Activated T-helper 1 cell treated with anti-CD3 and anti-CD28 coated beads, Interleukin-12 subunit alpha, Interleukin-12 subunit beta, Interleukin-2, Interleukin-4 antibody, amounts not matched to agents 30 ng/mL and 10 ng/mL and 1 ng/mL, durations not matched to agents 14 hours and 24 hours and 36 hours (primary cell): ENCODE measurements at places on chromosomes 16 and 17.

DNA sequence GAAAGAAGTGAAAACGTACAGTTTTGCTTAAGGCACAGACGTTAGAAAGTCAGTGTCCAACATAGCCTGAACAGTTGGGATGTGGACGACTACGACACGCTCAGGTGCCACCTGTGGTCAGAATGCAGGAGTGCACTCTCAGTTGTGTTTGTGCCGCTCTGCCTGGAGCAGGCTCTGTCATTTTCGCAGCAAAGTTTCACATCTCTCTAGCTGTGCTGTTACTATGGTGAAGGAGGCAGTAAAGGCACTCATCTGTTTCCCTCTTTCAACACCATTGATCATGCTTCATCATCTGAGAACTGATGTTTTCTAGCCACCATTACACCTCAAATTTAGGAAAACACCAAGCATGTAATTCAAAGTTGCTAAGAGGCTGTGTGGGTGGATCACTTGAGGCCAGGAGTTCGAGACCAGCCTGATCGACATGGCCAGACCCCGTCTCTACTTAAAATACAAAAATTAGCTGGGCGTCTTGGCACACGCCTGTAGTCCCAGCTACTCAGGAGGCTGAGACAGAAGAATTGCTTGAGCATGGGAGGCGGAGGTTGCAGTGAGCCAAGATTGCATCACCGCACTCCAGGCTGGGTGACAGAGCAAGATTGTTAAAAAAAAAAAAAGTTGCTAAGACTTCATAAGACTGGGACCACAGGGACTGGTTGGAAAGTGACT lies 44.9 kb upstream of the DNAJA2 start:
- DNase-seq = peak; percentile 24

GRCh38 chr16:84253173-84253572 lies 13.4 kb upstream of the KCNG4 start:
- no peak for DNase-seq

DNA sequence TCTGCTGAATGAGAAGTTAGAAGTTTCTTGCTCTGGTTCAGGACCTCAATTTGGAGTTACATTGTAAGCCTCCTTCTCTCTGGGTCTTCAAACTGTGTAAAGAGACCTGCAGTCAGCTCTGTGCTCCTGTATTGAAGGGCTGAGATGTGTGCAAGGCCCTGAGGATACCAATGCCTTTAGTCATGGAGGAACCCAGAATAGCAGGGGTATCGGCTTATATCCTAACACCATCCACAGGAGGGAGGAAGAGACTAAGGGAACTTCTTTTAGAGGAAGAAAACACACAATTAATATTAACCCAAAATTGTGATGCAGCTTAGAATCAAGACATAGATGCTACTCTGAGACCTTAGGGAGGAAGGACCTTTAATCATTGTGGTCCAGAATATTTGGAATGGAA lies 36.5 kb downstream of the GLP2R start:
- no peak for DNase-seq

- DNase-seq = no peak
These were observed 113.9 kb upstream of the FOXF1 start for GRCh38 chr16:86396422-86396821.

GRCh38 chr16:84115919-84116719 lies 623 bp downstream of the MBTPS1 start:
- DNase-seq = no peak

GRCh38 chr17:55172612-55173011 lies 92.1 kb upstream of the HLF start:
- no peak for DNase-seq

GRCh38 chr17:2436316-2436905 lies 35.6 kb upstream of the MNT start:
- DNase-seq = no peak

- DNase-seq = no peak
These were observed 96.6 kb downstream of the MRM1 start for GRCh38 chr17:36697903-36698530.

GRCh38 chr17:72301887-72302286 lies 181.1 kb downstream of the SOX9 start:
- no peak for DNase-seq

- DNase-seq = no peak
These were observed 11.9 kb downstream of the STAC2 start for GRCh38 chr17:39213852-39214251.

GRCh38 chr17:28174352-28175046 lies 132.0 kb downstream of the NLK start:
- DNase-seq = peak; percentile 26

DNA sequence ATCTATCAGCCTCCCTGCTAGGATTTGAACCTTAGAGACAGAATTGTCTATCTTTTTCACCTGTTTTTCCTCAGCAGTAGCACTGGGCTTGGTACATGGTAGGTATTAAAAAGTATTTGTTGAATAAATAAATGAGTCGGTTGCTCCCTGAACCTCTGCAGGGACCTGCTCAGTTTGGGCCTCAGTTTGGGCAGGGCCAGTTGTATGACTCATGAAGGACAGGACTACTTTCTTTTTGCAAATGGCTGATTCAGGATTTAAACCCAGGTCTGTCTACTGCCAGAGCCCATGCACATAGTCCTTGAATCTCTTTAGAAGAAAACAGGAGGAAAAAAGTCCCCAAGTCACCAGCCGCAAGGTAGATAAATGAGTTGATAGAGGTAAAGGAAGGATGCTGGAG lies 3.1 kb downstream of the MMP2 start:
- DNase-seq = no peak

GRCh38 chr17:83175119-83175821 lies 95.9 kb downstream of the METRNL start:
- DNase-seq = no peak

GRCh38 chr16:31529108-31529936 lies 1.6 kb downstream of the AHSP start:
- DNase-seq = no peak

- no peak for DNase-seq
These were observed 21.6 kb upstream of the PHOSPHO1 start for GRCh38 chr17:49252148-49252695.

DNA sequence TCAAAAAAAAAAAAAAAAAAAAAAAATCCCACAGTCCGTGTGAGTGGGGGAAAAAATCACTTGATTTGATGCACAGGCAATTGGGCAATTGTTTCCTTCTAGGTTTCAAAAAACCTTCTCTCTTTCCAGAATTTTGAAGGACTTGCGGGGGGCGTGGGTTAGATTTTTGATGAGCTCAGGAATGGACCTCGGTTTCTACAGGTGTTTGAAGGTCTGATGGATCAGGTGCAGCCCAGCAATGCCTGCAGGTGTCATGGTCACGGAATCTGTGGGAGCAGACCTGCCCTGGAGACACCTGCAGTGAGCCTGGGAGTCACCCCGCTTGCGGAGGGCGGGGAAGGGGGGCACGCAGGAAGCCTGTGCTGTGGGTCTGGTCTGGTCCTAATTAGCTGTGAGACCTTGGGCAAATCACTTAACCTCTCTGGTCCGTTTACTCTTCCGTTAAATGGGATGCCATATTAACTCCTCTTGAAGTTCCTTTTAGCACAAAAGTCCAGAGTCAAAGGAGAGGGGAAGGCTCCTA lies 174.2 kb downstream of the IRF8 start:
- DNase-seq = no peak

- DNase-seq = no peak
These were observed 225.6 kb downstream of the MSI2 start for GRCh38 chr17:57481910-57482391.

DNA sequence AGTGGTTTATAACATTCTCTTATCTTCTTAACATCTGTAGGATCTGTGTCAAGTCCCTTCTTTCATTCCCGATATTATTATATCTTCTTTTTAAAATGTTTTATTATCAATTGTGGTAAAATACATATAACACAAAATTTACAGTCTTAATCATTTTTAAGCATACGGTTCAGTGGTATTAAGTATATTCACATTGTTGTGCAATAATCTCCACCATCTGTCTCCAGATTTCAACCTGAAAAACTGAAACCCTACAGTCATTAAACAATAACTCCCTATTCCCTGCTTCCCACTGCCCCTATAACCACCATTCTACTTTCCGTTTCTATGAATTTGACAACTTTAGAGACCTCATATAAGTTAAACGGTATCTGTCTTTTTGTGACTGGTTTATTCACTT lies 45.5 kb downstream of the CEP112 start:
- no peak for DNase-seq

- DNase-seq = no peak
These were observed 122.6 kb upstream of the RPL38 start for GRCh38 chr17:74080656-74081582.

DNA sequence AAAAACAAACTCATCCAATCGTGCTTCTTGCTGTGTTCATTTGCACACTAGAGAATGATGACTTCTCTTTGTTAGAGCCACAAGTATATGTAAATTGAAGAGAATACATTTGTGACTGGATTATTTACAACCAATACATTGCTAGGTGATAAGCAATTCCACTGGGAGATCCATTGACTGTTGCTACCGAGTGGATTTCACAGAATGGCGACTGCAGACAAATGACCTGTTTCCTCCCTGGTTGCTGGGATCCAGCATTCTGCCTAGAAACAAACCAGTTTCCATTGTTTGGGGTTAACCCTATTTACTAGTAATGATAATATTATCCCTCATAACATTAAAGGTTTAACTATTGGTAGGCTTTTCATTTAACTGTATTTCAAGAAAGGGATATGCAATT lies 36.9 kb upstream of the CPHXL start:
- no peak for DNase-seq

- DNase-seq = no peak
These were observed 21.2 kb downstream of the PLXDC1 start for GRCh38 chr17:39130205-39130604.

DNA sequence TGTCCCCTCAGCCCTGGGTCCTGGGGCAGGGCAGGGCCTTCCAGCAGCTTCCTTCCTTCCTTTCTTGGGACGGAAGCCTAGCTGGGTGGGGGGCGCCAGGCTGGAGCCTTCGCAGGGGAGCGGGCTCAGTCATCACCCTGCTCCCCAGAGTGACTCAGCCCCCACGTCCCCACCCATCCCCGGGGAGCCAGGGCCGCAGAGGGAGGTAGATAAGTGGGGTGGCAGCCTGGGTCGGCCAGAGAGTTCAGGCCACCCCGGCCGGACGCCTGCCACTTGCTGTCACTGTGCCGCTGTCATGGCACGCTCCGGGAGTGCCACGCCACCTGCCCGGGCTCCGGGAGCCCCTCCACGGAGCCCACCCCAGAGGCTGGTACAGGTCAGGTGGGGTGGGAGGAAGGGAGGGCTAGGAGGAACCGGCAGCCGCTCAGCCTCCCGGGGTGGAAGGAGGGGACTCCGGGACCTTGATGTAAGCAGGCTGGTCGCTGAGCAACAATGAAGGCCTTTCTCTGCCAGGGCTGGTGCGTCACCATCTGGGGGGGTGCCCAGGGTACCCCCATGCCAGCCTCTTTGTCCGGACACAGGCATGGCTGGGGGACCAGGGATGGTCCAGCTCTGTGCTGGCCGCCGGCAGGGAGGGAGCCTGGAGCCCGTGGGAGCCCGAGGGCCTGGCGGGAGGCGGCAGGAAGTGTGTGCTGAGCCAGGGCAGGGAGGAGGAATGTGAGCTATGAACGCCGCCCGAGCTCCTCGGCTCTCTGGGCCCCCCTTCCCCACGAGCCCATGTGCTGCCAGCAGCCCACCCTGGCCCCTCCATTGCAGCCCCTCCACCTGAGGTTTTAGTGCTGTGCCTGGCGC lies 6.6 kb downstream of the NHERF2 start:
- DNase-seq = no peak
